GM13977 (cell line): ENCODE measurements at places on chromosomes 2 and 18.

DNA sequence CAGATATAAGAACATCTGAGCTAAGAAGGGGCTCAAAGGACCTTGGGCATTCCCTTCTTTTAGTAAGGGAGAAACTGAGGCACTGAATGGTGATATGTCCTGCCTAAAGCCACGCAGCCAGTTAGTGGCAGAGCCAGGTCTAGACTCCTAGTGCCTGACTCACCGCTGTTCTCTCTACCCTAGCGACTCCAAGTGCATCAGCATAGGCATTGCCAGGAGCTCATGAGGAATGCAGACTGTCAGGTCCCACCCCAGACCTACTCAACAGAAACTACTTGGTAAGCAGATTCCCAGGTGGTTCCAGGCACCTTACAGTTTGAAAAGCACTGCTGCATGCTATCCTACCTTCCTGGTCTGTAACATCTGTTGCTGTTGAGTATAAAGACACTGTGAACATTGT lies 158.9 kb downstream of the MSH2 start:
- no peak for DNase-seq

GRCh38 chr2:241813644-241814392 lies 4.8 kb downstream of the NEU4 start:
- peak; percentile 52 for DNase-seq

DNA sequence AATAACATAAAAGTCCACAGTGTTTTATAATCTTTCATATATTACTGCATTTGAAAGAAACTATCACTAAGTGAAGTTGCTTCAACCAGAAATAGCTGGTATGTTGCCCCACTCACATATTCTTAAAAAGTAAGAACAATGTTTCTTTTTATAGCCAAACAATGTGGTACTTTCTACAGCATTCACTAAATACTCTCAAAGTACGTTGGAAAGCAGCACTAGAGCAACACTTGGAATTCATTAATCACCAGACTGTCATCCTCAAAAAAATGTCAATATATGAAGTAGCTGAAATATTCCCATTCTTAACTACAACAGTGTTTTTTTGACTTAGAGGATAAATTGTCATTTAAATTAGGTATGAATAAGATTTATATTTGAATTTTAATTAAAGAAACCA lies 32.8 kb downstream of the COBLL1 start:
- DNase-seq = no peak

- peak; percentile 12 for DNase-seq
Measured at GRCh38 chr2:179951680-179952079, 55.4 kb downstream of the CWC22 start.

GRCh38 chr2:119574864-119575263 lies 30.6 kb downstream of the CFAP221 start:
- DNase-seq = no peak

DNA sequence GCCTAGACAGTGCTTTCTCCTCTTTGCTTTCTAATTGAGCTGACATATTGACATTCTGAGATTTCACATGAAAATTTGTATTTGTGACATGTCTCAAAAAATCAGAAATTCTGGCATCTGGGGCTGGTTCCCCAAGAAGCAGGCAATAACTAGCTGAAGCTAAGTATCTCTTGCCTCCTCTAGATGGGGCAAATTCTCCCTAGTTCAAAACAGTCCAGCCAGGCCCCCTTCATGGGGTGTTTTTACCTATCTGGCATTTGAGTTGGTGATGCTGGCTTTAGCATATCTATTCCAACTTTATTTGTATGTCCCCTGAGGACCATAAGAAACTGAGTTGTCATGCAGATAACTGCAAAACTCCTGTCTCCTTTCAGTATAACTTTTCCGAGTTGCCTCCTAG lies 39.9 kb downstream of the ARHGAP15 start:
- DNase-seq = no peak

GRCh38 chr2:54681416-54681815 lies 42.0 kb upstream of the EML6 start:
- DNase-seq = no peak

DNA sequence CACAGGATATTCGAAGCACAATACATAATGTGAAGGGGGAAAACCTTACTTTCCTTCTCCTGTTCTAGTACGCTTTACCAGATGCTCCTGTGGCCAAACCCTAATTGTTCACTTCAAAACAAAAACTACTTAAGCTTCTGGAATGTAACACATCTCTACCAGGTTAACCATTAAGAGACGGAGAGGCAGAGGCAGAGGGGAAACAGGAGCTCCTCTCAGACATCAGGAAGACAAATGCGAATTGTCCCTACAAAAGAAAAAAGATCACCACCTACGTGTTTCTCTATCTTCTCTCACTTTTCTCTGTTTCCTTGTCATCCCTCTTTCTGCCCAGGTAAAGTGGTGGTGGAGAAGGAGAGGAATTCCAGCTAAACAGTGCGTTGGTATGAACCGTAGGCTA lies 266.8 kb downstream of the NRXN1 start:
- DNase-seq = no peak

DNA sequence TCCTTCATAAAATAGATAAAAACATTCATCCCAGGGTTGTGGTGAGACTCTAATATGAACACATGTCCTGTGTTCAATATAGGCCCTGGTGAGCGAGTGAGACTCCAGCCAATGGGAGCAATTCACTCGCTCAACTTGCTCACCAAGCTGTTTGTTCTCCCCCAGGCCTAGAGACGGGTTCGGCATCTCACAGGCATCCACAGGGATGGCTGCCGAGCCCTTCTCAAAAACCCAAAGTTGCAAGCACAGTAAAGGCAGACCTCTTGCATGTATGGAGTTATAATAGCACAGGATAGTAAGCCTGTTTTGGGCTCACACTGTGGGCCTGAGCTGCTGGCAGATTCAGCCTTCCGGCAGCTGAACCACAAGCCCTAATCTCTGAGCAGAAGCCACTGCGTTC lies 15.7 kb downstream of the PARD6G start:
- DNase-seq = no peak

DNA sequence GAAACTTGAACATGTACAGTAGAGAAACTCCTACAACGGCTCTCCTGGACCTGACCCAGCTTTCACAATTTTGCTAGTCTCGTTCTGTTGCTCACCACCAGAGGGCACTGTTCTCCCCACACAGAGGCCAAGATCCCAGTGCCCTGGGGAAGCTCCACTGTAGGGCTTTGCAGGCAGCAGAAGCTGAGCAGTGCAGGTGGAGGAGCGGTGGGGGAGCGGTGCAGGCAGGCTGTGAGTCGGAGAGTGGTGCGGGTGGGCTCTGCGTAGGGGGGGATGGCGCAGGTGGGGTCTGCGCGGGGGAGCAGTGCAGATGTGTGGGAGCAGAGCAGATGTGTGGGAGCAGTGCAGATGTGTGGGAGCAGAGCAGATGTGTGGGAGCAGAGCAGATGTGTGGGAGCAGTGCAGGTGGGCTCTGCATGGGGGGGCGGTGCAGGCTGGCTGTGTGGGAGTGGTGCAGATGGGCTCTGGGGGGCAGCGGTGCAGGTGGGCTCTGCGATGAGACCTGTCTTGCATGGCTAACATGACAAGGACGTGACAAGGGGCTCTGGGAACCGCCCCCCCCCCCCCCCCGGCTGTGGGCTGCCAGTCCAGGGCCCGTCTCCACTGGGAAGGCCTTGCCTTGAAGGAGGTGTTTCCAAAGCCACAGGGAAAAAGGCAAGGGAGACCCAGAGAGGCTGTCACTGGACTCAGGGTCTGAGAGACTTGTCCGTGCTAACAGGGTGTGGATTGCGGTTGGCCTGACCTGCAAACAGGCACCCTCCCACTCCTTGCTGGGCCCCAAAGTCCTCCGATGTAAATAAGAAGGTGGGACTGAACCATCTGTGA lies 7.3 kb downstream of the CYS1 start:
- DNase-seq = peak; percentile 90

GRCh38 chr2:201779901-201780673 lies 646 bp downstream of the ALS2 start:
- DNase-seq = peak; percentile 9

DNA sequence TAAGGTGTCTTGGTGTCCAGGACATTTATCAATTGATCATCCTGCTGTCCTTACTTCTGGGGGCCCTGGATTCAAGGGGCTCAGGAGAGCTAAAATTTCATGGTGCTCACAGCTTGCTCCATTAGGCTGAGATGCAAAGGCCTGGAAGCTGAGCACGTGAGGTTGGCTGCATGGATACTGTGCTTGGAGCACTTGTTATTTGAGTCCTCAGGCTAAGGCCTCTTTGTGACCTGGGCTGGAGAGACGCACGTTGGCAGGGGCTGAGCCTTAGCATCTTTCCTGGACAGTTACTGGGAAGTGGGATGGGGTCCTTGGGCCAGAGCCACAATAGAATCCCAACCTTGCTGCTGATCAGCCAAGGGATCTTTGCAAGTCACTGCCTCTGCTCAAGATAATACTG lies 151.2 kb upstream of the HS6ST1 start:
- DNase-seq = no peak

- DNase-seq = no peak
Measured at GRCh38 chr2:220033546-220033945, 406.1 kb downstream of the SLC4A3 start.

DNA sequence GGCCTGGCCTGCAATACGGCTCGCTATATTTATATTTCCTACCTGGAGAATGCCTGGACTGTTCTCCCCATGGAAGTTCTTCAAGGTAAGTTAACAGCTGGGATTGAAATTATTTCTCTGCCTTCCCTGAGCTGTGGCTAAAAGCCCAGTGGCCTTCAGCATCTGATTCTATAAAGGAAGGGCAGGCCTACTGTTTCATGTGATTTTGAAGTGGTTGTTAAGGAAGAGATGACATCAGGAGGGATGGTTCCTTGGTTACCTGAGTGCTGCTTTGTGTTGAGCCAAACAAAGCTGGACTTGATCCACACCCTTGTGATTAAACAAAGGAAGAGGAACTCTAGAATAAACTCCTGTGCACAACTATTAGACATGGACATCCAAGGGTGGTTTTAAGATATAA lies 61.6 kb downstream of the MFSD6 start:
- DNase-seq = no peak

GRCh38 chr2:138272524-138273195 lies 228.9 kb upstream of the SPOPL start:
- no peak for DNase-seq

DNA sequence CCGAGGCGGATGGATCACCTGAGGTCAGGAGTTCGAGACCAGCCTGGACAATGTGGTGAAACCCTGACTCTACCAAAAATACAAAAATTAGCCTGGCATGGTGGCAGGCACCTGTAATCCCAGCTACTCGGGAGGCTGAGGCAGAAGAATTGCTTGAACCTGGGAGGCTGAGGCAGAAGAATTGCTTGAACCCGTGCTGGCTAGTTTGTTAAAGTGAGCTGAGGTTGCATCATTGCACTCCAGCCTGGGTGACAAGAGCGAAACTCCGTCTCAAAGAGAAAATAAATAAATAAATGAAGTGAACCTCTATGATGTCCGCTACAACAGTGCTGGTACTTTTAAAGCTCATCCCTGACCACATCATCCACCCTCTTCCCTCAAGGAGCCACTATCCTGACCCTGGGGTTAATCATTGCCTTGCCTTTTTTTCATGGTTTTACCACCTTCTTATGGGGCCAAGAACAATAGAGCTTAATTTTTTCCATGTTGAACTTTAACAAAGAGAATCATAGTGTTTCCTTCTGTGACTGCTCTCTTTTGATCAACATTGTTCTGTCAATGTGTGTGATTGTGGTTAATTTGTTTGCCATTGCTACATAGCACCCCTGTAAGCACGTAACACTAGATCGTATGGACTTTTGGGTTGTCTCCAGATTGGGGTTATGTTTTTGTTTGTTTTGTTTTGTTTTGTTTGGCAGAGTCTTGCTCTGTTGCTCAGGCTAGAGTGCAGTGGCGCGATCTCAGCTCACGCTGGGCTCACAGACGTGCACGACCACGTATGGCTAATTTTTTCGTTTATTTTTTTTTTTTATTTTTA lies 17.1 kb upstream of the ATRAID start:
- DNase-seq = no peak

- no peak for DNase-seq
Measured at GRCh38 chr2:40094451-40094850, 315.4 kb upstream of the THUMPD2 start.

DNA sequence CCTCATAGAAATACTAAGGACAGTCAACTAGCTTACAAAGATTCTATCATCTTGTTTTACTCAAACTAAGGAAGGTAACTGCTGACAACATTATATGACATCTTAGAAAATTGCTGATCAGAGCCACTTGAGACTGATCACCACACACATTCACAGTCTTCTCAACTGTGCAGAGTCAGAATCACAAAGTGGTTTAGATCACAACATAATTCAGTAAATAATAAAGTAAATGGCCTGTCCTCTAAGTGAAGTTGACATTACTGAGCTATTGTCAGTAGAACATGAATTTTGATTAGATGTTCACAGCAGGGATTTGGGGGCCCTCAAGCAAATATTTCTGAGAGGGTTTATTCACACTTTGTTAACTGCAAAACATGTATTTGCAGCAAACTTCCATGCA lies 28.5 kb downstream of the NOL4 start:
- DNase-seq = no peak

DNA sequence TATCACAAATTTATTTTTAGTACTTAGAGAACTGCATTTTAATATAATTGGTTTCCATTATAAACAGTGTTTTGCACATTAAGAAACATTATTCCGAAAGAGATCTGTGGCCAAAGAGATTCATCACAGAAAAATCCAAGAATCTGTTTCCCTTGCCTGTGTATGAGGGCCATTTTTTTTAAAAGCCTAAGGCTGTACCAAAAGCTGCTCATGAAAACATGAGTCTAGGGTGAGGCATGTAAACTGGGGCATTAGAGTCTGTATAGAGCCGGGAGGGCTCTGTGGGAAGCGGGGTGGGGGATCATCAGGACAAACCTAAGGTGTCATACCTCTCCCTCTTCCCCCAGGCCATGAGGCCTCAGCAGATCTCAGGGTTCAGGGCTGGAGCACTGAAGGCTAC lies 223.8 kb downstream of the FBXO15 start:
- no peak for DNase-seq

- no peak for DNase-seq
Measured at GRCh38 chr2:44295633-44296359, 20.5 kb downstream of the SLC3A1 start.

GRCh38 chr2:112087346-112088020 lies 32.4 kb downstream of the TMEM87B start:
- DNase-seq = peak; percentile 64

- DNase-seq = no peak
Measured at GRCh38 chr18:79733986-79734770, 54.6 kb downstream of the CTDP1 start.
